Activated CD8-positive, alpha-beta T cell treated with anti-CD3 and anti-CD28 coated beads, Interleukin-2, amount 10 ng/mL, durations not matched to agents 7 days and 5 days (primary cell): ENCODE measurements at places on chromosomes 5 and 9.

- DNase-seq: no peak
Observed at GRCh38 chr5:179564526-179564925, 14.2 kb downstream of the RUFY1 start.

GRCh38 chr5:132016721-132017250 is 5.3 kb upstream of the ACSL6 start:
- no peak for DNase-seq

- peak; percentile 68 for DNase-seq
Observed at GRCh38 chr9:20640331-20641187, 18.3 kb upstream of the MLLT3 start.

- no peak for DNase-seq
Observed at GRCh38 chr9:2473681-2474080, 147.9 kb upstream of the VLDLR start.

- DNase-seq: no peak
Observed at GRCh38 chr9:133490201-133490681, 11.3 kb upstream of the SLC2A6 start.
